Activated CD8-positive, alpha-beta memory T cell treated with anti-CD3 and anti-CD28 coated beads, Interleukin-2, amount 10 ng/mL, durations not matched to agents 7 days and 5 days (primary cell): ENCODE measurements at places on chromosomes 5 and 9.

DNA sequence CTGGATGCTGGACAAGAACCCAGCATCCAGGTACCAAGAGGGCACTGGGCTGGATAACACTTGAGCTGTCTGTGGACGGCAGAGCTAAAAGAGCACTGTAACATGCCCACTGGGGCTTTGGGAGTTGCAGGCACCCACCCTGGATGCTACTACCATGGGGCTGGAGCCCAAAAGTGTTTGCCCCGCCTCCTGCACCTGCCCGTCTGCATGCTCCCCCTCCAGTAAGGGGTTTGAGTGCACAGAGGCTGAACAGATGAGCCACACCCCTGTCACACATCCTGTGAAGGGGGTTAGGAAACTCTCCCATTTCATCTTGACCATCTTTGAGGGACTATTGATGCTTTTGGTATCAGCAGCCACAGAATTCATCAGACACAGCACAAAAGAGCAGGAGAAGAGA is 69.0 kb downstream of the LIX1 start:
- DNase-seq, result no peak

DNA sequence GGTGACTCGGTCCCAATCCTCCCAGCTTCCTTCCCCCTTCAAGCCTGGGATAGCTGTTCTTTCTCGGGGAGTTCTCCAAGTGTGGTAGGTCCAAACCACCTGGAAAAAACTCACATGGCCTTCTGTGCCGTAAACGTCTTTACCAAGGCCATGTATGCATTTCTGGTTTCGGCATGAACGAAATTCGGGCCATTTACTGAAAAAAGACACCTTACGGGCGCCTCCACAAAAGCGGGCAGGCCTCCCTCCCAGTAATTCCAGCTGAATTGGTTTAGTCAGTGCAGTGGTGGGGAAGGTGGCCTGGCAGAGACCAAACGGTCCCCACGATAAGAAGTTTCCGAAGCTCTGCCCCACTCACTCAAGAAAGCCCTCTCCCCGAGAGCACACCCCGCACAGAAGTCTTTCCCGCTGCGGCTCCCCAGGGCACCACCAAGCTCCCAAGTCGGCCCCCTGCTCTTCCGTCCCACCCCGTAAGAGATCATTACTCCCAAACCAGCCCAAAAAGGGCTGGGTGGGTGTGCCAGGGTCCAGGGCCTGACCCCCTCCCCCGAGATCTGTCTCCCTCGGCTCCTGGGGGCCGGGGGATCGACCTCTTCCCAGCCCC is 86.3 kb upstream of the MELK start:
- DNase-seq, result peak; percentile 42

- no peak for DNase-seq
Observed at GRCh38 chr5:170627271-170627670, 123.5 kb downstream of the KCNIP1 start.

DNA sequence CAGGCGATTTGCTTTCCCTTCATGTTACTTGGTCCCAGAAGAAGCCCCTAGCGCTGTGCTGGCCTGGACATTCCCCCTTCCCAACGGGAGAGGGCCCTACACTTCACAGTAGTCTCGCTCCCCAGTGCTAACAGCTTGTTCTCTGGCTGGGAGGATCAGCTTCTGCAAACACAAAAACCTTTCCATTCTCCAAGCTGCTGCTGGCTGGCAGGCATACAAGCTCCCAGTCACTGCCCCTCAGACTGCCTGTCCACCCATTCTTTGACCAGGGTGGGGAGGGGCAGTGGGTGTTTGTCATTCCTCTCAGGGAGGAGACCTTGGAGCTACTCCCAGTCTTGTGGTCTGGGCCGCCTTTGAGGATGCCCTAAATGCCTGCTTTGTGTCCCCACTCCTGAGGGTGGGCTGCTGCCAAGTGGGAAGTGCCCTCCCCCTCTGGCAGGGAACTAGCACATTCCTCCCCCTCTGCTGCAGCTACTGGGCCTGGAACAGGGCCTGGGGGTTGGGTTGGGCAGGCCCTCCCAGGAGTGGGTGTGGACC is 20.8 kb downstream of the ENHO start:
- no peak for DNase-seq

DNA sequence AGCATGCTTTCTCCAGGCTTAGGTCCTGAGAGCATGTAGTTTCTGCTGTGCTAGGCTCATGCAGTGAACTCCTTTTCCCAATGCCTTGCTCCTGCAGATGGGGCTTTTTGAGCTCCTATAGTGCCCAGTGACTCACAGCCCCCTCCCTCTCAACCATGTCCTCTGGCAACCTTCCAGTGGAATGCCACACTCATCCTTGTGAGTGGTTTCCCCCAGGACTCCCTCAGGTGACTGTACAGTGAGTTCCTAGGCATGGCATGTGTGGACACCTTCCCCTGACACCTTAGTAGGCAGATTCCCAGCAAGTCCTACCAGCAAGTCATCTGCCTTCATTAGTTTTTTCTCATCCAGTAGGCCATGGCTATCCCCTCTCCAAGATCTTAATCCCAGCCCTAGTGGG is 72.4 kb upstream of the CXCL14 start:
- DNase-seq, result peak; percentile 32

- DNase-seq, result no peak
Observed at GRCh38 chr5:150729859-150730258, 29.0 kb downstream of the DCTN4 start.

- no peak for DNase-seq
Observed at GRCh38 chr5:2106721-2107120, 224.0 kb upstream of the IRX4 start.

DNA sequence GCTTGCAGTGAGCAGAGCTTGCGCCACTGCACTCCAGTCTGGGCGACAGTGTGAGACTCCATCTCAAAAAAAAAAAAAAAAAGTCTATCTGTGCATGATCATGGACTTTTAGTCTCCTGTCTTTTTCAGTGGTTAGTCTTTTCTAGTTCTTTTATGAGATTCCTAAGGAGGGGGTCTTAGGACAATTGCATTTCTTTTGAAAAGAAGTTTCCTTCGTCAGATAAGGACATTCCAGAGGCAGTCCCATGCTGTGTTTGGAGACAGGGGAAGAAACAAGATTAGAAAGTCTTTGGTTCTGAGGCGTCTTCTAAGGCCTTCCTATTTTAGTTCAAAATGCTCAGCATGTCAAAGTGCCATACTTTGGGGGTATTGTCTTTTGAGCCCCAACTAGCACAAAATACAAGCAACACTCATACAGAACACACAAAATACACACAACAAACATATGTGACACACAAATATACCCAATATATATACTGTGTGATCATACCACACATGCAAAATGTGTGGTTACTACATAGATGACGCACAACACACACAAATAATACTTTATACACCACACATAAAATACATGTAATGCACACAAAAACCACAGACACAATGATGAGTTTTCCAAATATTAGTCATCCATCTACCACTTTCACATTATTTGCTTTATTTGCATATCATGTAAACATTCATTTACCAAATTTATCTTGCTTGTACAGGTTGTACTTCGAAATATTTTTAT is 394.5 kb downstream of the SPATA31D1 start:
- DNase-seq, result no peak

DNA sequence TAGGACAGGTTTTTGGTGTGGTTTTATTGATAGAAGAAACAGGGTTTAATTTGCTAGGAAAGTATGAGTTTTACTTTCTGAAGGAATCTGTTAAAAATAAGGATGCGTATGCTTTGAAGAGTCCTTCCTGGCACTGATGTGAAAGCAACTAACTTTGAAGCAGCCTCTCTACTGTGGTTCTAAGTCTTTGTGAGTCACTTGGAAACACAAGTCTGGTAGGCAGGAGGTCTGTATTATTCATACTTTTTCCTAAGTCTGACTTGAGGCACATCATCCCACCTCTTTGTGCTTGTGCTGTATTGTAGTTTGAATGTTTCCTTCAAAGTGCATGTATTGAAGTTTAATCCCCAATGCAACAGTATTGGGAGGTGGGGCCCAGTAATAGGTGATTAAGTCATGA is 129.0 kb downstream of the TAF11L14 start:
- DNase-seq, result no peak

GRCh38 chr9:93950619-93951601 is 4.2 kb downstream of the BARX1 start:
- no peak for DNase-seq

DNA sequence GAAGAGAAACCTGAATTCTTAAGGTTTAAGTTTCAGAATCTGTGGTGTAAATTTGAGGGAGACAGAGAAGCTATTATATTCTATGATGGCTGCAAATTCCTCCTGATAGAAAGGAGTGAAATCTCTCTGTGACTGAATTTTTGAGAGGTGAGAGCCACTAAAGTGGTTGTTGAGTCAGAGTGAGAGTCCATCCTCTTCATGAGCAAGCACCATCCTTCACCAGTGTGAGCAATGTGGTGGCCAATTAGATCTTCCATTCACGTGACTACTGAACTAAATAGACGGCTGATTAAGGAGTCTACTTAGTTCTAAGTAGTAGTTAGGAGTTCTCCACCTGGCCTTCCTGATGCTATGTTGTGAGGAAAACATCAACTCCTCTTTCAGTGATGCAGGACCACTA is 147.8 kb upstream of the CCNH start:
- DNase-seq, result no peak

DNA sequence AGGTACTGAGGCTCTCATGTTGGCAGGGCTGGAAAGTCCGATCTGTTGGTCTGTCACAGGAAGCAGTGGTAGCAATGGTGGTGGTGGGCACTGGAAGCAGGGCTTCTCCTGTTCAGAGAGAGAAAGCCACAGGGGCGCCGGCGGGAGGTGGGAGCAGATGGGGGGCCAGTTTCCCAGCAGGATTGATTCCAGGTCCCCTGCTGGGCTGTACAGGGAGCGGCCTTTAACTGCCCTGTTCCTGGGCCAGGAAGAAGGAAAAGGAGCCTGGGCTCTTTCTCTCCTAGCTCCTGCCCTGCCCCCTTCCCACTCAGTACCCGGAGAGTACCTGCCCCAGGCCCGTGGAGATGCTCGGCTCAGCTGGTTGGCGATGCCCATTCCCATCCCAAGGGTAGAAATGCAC is 2.6 kb upstream of the DAB2IP start:
- no peak for DNase-seq

GRCh38 chr9:29211580-29212396 is 1638.5 kb upstream of the C9orf72 start:
- DNase-seq, result no peak
